CD4-positive, alpha-beta T cell treated with Interleukin-6 at 100 ng/mL for 8 hours (primary cell): ENCODE measurements at places on chromosomes 11 and 22.
A peak's percentile ranks its signal among the peaks of the same experiment; 100 is the strongest.

- peak; percentile 98 for DNase-seq
Observed at GRCh38 chr11:207208-207862, at the start of the genes BET1L and RIC8A. TSS of gene BET1L (minus strand) at chr11:207399. CDS start at chr11:207321, 78 bp downstream. TSS of gene RIC8A (plus strand) at chr11:207708. CDS start at chr11:208855, 1,147 bp downstream.

GRCh38 chr11:116707746-116708145 lies 65.0 kb downstream of the BUD13 start:
- DNase-seq, result no peak

DNA sequence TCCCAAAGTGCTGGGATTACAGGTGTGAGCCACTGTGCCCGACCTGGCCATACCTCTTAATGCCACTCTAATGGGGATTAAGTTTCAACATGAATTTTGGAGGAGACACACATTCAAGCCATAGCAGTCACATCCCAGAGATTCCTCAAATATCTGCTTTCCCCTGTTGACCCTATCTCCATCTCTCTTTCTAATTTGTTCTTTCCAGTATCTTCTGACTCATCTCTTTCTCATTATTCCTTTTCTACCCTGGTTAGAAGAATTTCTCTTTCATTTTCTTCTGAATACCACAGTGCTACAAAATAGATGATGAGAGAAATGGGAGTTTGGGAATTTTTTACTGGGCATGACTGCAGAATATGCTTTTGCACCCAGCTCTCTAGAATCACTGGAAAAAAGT lies 5.1 kb downstream of the OR10V1 start:
- DNase-seq, result no peak

GRCh38 chr11:2664791-2665525 lies 34.8 kb downstream of the KCNQ1OT1 start:
- DNase-seq, result no peak

DNA sequence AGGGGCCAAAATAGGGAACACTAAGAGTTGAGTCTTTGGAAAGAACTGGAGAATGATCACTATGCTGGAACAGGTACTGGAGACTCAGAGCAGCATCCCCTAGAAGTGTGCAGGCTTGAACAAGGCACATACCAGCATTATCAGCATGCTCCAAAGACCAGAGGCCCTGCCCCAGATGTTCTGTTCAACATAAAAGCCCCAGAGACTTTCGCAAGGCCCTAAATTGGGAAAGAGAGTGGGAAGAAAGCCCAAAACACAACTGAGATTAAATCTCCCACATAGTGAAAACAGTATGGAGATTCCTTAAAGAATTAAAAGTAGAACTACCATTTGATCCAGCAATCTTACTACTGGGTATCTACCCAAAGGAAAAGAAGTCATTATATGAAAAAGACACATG lies 9.4 kb downstream of the CNGA4 start:
- no peak for DNase-seq

DNA sequence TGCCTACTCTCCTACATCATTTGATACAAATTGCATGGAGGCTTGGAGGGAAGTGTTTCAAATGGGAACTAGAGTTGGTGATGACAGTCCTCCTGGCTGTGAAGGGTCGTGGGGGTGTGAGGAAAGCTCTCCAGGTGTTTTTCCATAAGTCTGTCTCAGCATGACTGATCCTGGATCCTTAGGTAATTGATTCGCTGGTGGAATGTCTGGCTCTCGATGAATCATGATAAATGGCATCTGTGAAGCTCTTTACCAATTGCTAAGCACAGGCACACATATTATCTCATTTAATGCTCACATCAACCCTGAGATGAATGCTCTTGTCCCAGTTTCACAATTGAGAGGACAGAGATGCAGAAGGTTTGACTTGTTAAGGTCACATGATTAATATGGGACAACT lies 107.5 kb downstream of the PKNOX2 start:
- DNase-seq, result no peak

GRCh38 chr11:81870815-81871214 lies 862.8 kb downstream of the FAM181B start:
- DNase-seq, result no peak

DNA sequence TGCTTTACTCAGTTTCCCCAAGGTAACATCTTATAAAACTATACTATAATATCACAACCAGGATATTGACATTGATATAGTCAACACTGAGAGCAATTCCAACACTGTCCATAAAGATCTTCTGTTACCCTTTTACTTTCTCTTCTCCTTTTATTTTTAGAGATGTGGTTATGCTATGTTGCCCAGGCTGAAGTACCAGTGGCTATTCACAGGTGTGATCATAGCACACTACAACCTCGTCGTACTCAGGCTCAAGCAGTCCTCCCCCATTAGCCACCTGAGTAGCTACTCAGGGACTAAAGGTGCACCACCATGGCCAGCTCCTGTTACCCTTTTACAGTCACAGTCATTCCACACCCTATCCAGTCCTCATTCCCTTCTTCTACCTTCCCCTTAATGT lies 119.7 kb downstream of the CWF19L2 start:
- DNase-seq, result no peak

- DNase-seq, result no peak
Observed at GRCh38 chr11:94111241-94111640, 17.4 kb upstream of the PANX1 start.

DNA sequence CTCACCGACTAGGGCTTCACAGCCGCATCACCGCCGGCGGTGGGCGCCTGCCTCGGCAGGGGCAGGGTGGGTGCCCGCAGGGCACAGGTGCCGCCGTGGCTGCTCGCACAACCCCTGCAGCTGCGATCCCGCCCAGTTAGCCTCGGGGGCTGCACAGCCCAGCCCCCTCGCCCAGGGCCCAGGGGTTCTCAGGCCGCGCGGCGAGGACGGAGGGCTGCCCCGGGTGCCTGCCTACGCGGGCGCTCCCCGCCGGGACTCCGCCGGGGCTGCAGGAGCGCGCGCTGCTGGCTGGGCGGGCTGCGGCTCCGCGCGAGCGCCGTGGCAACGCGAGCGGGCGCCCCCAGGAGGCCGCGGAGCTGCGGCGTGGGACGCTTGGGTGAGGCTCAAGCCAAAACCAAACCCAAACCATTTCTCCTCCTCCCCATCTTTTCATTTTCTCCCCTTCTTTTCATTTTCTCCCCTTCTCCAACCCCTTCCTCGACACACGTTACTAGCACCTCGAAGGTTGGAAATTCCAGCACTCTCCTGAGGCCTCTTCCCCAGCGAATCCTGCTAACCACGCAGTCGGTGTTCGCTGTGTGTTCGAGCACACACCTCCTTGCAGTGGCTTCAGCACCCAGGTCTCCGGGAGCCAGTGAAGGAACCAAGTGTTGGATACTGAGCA lies at the start of gene MICAL3:
MICAL3 (minus strand) TSS at position 286 of the 664 bp plus-strand sequence. CDS start 117,749 bp downstream, outside the sequence.
- peak; percentile 47 for DNase-seq

DNA sequence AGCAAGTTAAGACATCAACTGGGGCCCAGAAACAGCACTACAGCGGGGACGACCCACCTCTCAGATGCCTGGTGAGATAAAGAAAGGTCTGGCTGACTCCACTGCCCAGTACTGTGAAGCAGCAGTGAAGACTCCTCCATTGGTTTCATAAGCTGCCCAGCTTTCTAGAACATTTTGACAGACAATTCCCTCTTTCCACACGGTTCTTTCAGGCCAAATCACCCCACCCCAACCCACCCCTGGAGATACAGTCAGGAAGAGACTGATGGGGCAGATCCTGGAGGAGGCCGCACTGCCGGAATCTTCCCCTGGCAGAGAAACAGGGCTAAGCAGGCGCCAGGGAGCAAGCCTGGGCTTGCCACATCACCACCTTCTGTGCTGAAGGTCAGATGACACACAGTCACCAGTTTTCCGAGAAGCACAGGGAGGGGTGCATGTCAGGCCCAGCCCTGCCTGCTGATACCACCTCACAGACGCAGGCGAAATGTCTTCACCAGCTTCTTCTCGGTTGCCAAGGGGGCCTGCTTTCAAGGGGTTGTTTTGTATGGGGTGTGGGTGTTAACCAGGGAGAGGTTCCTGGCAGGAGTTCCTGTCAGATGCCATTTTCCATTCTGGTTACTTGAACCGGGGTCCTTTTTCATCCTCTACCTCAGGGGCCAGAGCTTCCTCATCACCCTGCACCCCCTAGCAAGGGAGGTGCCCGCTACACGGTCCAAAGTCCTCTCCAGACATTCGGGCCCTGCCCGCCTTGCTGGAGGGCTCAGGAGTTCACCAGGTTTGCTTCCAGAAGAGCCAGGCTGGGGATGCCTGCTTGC lies 1.4 kb upstream of the NEAT1 start:
- DNase-seq, result peak; percentile 94

GRCh38 chr22:30823015-30823370 lies 128.3 kb downstream of the OSBP2 start:
- DNase-seq, result no peak

DNA sequence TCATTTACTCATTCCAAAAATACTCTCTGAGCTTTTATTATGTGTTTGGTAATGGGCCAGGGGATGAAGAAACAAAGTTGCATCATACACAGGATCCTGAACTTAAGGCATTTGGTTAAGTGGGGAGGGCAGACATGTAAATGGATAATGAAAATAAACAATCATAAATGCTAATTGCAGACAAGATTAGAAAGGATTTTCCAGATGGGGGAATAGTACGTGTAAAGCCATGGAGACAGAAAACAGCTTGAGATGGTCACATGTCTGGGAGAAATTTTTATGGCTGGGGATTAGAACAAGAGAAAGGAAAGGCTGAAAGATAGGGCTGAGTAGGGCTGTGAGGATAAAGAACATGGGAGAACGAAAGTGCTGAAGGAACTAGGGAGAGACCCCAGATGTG lies 534.3 kb upstream of the LARGE1 start:
- DNase-seq, result no peak

GRCh38 chr11:58578136-58578634 lies 678 bp upstream of the ZFP91 start:
- peak; percentile 95 for DNase-seq

DNA sequence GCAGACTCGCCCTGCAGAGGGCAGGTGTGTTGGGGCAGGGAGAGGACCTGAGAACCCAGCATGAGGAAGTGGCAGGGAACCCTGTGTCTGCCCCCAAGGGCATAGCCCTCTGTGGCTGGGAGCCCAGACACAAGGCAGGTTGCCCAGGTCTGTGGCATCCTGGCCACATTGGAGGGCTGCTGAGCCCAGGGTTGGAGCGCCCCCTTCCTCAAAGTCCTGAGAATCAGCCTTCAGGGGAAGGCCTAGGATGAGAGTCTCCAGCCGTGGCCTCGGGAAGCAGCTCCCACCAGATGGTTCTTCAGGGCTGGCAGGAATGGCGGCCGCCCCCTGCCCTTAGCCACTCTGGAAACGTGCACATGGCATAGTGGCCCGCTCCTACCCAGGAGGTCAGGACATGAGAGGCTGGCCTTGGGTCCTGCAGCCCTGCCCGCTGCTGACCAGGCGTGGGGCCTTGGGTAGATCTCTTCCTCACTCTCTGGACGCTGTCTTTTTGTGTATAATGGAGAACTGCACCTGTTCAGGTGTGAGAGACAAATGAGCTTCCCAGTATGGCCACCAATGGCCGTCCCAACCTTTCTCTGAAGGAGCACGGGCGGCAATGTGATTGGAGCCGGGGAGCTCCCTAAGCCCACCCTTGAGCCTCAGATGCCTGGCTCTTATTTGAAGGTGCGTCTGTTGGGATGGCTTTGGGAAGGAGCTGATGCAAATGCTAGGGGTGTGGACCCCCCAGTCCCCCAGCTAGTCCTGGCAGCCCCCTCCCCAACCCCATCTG lies 4.6 kb upstream of the CDC42BPG start:
- DNase-seq, result peak; percentile 55

GRCh38 chr22:48884324-48884723 lies 943.3 kb downstream of the BRD1 start:
- DNase-seq, result no peak
